NCI-H524 treated with DMSO at 0.1 percent for 48 hours (cell line): ENCODE measurements at places on chromosomes 12 and 14.

DNA sequence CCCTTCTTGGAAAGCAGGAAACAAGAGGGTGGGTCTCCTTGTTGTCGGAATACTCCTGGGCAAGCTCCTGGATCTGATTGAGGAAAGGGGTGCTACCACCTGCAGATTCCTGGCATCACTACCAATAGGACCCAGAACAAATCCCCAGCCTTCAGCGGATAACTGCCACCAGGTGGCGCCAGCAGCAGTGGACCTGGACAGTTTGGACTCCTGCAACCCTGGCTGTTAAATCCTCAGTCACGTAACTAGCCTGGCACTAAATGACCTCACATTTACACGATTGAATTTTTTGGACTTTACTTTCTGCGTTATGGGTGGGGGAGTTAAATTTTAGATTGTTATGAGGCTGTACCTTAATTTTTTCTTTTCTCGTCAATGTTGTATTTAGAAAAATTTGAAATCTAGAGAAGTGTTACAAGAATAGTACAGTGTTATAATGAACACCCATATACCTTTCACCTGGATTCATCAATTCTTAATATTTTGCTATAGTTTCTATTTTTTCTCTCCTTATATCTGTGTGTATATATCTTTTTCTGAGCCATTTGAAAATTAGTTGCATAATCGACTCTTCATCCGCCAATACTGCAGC is 95.6 kb downstream of the GAS2L3 start:
- no peak for DNase-seq

DNA sequence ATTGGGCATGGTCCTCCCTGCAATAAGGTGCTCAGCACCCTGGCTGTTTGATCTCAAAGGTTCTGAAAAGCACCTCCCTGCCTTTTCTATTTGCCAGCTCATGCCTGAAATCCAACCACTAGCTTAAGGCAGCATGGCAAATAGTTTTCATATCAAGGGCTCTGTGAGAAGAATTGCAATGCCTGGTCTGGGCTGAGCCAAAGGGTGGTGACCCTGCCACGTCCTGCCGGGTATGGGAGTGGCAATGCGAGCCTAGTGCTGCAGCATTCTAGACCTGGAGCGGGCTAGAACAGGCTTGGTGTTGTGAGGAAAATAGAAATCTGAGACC is 2.3 kb upstream of the SCNN1A start:
- DNase-seq = no peak

GRCh38 chr12:95880895-95881294 is 22.1 kb downstream of the SNRPF start:
- DNase-seq = no peak

DNA sequence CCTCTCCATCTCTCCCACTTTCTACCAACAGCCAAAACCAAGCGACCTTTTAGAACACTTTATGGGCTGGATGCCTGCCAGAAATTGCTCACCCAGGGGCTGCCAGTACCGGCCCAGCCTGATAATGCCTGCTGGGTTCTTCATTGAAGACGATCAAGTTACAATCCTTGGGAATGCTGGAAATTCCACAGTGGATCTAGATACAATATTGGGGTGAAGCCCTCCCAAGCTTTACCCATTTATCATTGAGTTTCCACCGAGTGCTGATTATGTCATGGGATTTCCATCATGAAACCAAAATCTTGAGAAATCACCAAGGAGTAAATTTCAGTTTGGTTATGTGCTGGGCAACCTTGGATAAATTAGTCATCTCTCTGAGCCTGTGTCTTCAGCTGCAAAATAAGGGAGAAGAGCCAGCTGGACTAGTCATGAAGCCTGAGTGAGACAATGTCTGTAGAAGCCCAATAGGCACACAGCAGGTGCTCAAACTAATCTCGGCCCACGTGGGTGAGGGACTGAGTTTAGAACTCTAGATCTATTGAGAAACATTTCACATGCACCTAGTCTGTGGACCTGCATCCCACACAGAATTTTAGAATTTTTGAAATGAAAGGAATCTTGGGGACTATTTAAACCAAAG is 75.5 kb upstream of the CLMN start:
- DNase-seq = no peak
